ENCODE measurements at places on chromosomes 16 and 17.

- DNase-seq, result peak; percentile 4
These were observed 58.5 kb downstream of the LMF1 start for GRCh38 chr16:912322-912683.

- no peak for DNase-seq
These were observed at the start of gene G6PC1 for GRCh38 chr17:42900460-42901331. TSS of gene G6PC1 (plus strand) at chr17:42900799. CDS start at chr17:42900877, 78 bp downstream.

- no peak for DNase-seq
These were observed 51.6 kb downstream of the PRKCA start for GRCh38 chr17:66353937-66354401.

- DNase-seq, result no peak
These were observed 295.8 kb downstream of the FOXL1 start for GRCh38 chr16:86874141-86874540.

DNA sequence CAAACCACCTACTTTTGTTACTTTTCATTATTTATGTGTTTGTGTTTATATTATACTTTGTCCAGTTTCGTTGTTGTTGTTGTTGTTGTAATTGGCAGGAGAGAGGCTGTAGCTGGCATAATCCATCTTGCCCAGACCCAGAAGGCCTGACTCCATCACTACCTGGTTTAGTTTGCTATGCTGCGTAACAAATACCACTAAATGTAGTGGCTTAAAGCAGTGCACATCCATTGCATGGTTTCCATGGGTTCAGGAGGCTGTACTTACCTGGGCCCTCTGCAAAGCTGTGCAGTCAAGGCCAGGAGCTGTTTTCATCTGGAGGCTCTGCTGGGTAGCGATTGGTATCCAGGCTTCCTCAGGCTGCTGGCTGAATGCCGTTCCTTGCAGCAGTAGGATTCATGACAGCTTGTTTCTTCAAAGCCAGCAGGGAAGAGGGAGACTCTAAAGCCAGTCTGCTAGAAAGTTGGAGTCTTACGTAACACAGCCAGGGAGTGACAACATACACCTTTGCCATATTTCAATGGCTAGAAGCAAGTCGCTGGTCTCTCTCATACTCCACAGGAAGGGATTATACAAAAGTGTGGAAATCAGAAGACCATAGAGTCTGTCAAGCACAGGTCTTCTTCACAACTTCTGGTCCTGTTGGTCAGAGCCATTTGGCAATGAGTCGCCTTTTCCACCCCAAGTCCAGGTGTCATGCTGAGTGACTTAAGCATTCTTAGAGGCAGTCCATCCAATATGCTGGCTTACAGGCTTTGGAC lies 41.1 kb downstream of the TNRC6C start:
- no peak for DNase-seq

DNA sequence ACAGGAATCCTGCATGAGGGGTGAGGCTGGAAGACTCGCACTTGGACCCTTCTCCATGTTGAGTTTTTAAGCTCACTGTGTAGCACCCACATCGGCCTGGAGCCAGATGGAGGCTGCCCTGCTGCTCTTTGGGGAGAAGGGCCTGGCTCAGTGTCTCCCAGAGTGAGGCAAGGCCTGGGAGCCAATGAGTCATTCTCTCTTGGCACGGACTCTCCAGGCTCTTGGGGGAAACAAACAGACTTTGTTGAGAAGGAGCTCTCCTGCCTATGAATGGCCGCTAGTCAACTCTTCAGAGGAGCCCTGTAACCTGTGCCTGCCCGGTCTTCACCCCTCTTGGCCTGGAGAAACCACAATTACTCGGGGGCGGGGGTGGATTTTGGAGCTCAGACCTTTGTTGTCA lies 50.8 kb upstream of the MAF start:
- peak; percentile 94 for DNase-seq

DNA sequence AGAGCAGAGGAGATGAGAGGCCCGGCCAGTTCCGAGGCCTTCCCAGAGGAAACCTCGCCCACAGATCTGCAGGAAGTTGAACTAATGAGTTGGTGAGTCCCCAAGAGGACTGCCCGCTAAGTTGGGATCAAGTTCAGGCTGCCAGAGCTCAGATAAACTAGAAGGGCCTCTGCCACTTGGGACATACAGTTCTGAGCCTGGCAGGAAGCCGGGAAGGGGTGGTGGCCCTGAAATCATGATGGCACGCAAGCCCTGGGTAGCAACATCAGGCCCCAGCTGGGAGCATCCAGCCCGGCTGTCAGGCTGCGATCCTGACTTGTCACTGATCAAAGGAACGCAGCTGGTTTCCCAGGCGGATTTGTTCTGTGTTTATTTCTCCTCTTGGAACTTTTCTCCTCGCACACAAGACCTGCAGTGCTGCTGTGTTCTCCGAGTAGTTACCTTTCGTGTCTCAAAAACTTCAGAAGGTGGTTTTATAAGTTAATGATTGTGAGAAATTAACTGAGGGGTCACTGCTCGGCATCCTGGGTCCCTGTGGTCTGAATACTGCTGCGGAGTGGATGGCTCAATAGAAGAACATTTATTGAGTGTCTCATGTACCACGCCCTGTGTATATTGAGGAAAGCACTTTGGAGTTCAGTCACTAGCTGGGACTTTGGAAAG lies 8.0 kb upstream of the WFDC1 start:
- no peak for DNase-seq

Data from pons (tissue), 1 donor.